Colonic mucosa (tissue), 4 donors: ENCODE measurements at places on chromosomes 6 and 20.

DNA sequence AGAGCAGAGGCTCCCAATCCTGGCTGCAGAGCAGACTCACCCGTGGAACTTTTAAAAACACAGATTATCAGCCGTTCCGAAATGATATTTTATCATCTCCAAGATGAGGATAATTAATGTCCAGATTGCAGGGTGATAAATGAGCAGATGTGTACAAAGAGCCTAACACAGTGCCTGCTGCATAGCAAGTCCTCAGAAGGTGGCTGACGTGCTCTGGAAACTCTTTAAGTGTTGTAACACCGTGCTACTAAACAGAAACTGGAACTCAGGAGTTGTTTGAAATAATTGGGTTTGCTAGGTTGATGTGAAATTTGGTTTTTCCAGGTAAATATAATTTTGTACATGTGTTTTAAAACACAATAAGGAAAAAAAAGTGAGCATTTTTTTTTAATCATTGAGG lies 118.0 kb downstream of the ARMC2 start:
- no peak for DNase-seq

DNA sequence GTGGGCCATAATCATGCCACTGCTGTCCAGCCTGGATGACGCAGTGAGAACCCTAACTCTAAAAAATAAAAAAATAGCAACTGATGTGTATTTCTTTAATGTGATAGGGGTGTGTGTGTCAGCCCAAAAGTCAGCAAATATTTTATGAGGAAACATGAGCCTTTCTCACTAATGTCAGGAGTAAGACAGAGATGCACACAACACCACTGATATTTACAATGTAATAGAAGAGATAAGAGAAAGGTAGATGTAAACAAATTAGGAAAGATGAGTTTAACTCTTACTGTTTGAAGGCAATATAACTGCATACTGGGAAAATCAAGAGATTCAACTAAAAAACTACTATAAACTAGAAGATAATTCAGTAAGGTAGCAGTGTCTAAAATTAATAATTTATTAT lies 100.0 kb upstream of the BEND3 start:
- no peak for DNase-seq

- no peak for DNase-seq
These were observed 440.0 kb upstream of the HSF2 start for GRCh38 chr6:121959501-121959900.

GRCh38 chr6:1912731-1913130 lies 303.0 kb downstream of the FOXC1 start:
- DNase-seq: no peak

- no peak for DNase-seq
These were observed 25.1 kb upstream of the SLC17A3 start for GRCh38 chr6:25899123-25899522.

- no peak for DNase-seq
These were observed 2.5 kb downstream of the ACTL10 start for GRCh38 chr20:33669224-33669623.

- DNase-seq: no peak
These were observed 5.2 kb downstream of the TMEM30A start for GRCh38 chr6:75279418-75279817.

DNA sequence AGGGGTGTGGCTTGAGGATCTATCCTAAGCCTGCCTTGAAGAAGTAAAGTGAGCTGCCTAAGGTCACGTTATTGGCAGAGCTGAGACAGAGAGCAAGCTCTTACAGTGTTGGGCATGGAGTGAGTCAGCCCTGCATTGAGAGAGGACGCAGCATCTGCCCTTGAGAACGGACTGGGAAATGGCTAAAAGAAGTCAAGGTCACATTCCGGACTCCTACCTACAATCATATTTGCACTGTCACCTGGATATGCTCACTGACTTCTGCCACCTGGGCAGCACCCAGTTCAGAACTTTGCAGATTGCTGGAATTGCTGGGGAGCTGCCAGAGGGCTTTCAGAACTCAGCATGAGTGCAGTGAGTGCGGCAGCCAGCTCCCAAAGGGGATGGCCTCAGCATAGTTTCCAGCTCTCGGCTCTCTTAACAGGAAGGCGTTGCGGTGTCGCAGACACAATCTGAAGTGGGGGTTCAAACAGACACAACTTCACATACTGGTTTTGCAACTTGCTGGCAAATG lies 199.3 kb upstream of the SGK1 start:
- no peak for DNase-seq

GRCh38 chr6:136036601-136037000 lies 185.1 kb downstream of the PDE7B start:
- DNase-seq: no peak

DNA sequence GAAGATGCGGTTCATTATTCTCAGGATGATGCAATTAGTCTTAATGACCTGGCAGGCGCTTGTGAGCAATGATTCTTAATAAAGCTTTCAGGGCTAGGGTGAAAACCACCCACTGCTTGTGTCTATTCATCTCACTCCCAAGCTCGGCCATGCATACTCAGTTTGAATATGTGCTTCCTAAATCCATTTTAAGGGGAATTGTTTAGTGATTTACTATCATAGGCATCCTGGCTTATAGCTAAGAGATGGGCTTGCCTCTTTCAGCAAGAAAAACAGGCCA lies 141.1 kb upstream of the SLC24A3 start:
- DNase-seq: no peak

GRCh38 chr6:26104457-26105108 lies 17.4 kb downstream of the HFE start:
- peak; percentile 70 for DNase-seq

- no peak for DNase-seq
These were observed 92.4 kb downstream of the EYA2 start for GRCh38 chr20:46987001-46987400.

DNA sequence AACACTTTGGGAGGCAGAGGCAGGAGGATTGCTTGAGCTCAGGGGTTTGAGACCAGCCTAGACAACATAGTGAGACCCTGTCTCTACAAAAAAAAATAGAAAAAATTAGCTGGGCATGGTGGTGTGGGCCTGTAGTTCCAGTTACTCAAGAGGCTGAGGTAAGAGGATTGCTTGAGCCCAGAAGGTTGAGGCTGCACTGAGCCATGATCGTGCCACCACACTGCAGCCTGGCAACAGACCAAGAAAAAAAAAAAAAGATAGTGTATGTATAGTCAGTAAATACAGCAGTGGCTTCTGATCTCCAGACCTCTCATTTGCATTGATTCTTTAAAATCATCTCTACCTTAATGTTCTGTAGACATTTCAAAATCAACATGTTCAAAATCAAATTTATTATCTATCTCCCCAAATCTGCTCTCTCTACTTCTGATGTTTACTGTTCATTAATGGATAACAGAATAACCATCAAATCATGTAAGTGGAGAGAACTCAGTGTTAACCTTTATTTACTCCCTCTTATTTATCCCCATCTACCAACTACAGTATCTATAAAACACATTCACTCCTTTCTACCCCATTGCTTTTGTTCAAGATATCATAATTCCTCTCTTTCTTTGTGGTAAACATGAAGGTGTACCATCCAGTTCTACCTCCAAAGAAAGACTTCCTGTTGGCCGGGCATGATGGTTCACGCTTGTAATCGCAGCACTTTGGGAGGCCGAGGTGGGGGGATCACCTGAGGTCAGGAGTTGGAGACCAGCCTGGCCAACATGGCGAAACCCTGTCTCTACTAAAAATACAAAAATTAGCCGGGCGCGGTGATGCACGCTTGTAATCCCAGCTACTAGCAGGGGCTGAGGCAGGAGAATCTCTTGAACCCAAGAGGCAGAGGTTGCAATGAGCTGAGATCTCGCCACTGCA lies 7.7 kb downstream of the PROCR start:
- DNase-seq: no peak

DNA sequence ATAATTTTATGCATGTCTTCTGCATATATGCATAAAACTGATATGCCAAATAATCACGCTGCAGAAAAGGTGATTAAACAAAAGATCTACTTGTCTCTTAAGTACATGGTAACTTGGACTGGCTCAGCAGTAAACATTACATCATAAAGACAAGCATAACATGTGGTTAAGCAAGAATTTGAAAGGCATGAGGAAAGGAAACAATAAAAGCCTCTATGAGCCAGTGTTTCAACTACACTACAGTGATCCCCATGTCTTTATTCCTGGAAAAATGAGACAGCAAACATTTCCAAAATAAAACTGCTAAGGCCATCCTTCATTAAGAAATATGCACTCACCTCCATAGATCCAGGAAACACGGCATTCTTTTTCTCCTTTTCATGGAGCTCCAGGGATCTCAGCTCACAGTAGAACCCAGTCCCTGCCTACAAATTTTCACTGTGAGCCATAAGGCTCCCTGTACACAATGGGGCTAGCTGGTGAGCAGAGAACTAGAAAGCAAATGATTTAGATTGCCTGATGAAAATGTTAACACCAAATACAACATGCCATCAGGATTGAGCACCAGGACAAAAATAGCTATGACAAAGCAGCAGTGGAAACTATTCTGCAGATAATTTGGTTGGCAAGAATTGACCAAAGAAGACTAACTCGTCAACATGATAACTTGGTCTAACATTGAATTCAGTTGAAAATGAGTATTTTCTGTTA lies 156.1 kb downstream of the COL21A1 start:
- no peak for DNase-seq

GRCh38 chr20:36601540-36601939 lies 4.0 kb upstream of the RAB5IF start:
- no peak for DNase-seq

DNA sequence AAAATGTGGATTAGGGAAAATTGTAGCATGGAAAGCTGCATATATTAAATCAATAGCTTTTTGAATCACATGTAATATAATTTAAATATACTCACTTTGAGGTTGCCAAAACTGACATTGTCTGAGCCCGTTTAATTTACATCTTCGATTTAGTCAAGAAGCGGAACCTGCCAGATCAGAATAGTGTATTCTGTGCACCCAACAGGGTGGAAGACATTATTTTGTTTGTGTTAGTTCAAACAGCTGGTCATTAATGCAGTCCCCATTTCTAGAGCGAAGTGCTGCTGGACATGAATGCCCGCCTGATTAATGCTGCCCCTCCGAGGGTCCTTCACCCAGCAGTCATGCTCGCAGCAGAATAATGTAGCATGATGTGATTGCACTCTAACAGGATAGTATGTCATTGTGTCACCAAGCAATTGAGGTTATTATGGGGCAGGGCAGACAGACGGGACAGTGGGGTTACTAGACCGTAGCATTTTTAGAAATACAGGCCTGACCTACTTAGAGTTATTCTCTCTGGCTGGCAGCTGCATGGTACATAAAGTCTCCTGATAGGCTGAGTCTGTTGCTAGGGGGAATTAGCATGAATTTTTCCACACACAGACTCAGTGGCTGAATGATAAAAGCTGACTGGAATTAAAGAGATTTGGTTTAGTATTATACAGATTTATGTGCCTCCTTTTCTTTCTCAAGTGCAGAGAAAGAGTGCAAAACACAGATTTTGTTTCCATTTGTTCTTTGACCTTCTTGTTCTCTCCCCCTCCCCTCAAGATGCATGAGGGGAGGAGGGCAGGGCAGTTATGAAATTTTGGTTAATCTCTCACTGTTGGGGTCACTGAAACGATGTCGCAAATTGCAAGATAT lies 147.1 kb downstream of the PRL start:
- DNase-seq: no peak

DNA sequence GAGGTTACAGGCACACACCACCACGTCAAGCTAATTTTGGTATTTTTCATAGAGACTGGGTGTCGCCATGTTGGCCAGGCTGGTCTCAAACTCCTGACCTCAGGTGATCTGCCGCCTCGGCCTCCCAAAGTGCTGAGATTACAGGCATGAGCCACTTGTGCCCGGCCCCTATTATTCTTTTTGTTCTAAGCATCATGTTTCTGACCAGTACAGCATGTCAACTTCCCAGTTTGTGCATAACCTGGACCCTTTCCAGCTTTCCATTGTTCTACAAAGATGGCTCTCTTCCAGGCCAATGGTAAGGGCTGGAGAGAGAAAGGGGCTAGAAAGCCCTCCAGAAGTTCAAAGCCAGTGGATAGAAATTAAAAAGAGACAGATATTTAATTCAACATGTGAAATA lies 91.3 kb upstream of the TNFAIP3 start:
- DNase-seq: no peak

DNA sequence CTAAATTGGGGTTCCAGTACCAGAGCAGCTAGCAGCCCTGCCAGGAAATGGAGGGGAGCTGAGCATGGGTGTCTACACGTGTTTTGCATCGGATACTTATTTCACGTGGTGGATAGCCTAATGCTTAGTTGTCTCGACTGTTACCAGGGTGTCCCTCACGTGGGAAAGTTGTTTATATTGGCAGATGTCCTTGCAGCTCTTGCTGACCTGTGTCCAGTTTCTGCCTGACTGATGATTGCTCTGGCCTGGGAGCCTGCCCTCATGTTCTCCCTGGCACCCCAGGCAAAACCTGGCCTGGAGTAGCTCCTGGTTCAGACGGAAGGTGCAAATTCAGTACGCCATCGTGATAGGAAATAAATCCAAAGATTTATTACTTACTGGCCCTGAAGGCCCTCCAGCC lies 11.8 kb upstream of the FERMT1 start:
- no peak for DNase-seq

- no peak for DNase-seq
These were observed 13.8 kb downstream of the ATXN1 start for GRCh38 chr6:16747232-16748024.

- DNase-seq: no peak
These were observed 270.4 kb upstream of the PLCB4 start for GRCh38 chr20:8798505-8798904.

- no peak for DNase-seq
These were observed 45.4 kb upstream of the BMP6 start for GRCh38 chr6:7680393-7681075.

DNA sequence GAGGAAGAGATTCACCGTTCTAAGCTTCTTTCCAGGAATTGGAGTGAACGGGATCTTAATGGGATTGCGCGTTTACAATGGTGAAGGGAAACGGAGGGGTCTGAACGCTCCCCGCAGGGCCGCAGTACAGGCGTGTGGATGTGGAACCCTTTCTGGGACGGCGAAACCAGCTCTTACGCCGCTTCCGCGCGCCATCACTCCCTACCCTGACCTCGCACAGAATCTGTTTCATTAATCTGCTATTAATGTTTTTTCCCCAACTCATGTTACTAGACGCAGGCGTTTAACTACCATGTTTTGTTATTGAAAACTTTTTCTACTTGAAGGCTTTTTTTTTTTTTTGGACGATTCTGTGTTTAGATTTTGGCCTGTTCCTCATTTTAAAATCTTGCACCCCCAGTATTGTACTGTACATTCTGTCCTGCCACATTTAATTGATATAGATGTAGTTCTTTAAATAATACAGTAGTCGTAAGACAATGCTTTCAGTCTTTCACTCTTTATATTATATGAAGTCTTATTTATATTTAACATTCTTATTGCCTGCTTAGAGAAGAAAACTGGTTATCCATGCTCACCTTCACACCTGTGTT lies 696 bp upstream of the SUPT3H start:
- DNase-seq: no peak

GRCh38 chr6:90288404-90288803 lies 8.2 kb downstream of the BACH2 start:
- DNase-seq: no peak

DNA sequence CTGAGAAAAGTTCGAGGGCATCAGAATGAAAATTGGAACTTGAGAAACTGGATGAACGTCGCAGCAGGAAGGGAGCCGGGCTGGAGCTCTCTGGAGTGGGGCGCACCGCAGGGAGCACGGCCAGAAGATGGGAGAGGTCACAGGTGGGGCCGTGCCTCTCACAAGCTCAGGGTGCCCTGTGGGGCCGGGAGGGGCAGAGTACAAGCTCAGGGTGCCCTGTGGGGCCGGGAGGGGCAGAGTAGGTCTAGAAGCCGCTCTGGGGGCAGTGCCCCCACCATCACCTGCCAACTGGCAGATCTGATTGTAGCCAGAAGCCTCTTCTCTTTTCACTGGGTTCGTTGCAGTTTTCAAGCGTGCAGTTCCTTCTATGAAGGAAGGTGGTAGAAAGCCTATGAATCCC lies 61.1 kb upstream of the SNX9 start:
- DNase-seq: no peak

GRCh38 chr20:42740226-42740870 lies 449.4 kb downstream of the PTPRT start:
- no peak for DNase-seq
